Mucosa of gallbladder (tissue), 1 donor: ENCODE measurements at places on chromosomes 7 and 10.

- no peak for DNase-seq
Observed at GRCh38 chr7:43351683-43352082, 231.2 kb upstream of the STK17A start.

DNA sequence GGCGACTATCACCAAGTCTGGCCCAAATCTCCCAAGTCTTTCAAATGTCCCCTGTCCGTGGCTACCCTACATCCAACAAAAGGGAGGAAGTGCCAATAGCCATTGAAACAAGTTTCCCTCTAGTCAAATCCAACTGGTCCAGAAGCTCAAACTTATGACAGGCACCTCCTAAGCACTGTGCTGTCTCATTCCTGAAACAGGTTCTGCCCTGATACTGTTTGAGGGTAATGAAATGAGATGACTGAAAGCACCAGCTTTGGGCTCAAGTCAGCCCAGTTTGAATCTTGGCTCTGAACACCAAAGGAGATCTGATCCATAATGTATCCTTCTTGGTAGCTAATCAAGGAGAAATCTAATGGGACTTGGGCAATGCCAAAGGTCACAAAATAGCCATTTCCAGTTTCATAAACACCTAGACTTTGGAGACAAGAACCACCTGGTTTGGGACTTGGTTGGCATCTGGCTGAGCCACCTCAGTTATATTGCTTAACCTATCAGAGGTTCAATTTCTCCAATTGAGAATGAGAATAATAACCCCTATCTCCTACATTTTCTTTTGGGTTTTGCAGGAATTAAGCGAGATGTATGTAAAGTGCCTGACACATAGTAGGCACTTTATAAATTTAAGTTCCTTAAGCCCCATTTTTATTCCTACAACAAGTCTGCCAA is 34.7 kb upstream of the ARID5B start:
- no peak for DNase-seq

- DNase-seq, result no peak
Observed at GRCh38 chr10:78684947-78685346, 383.8 kb upstream of the ZMIZ1 start.

- DNase-seq, result peak; percentile 72
Observed at GRCh38 chr10:131726076-131726880, 174.5 kb upstream of the PPP2R2D start.

DNA sequence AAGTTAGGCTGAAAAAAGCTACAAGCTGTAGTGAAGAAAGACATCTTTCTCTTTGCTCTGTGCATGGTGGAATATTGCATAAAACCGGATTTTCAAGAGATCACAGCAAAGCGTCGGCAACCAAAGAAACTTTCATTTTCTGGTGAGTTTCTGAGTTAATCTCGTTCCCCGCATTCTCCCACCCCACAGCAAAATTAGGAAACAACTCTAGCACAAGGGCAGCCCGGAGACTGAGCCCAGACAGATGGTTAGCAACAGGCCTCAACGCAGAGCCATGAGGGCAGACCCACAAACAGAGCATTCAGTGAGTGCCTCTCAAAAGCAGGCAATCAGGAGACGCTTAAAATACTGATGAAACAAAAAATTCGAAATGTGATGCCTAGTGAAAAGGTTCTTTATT is 396.1 kb upstream of the KLF6 start:
- DNase-seq, result no peak

DNA sequence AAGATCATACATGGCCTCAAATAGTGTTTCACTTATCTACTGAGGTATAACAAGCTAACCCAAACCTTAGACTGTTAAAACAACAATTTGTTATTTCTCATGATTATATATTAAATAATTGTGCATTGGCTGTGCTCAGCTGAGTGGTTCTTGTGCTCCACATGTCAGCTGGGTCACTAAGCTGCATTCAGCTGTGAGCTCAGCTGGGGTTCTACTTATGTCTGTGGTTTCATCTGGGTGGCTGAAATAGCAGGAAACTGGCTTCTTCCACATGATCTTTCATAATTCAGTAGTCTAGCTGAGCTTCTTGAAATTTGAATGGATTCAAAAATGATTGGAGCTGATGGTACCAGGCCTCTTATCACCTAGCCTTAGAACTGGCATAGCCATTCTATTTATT is 181.8 kb upstream of the CSTF2T start:
- no peak for DNase-seq

- peak; percentile 19 for DNase-seq
Observed at GRCh38 chr10:68560186-68560942, at the start of gene TET1. TET1 (plus strand) TSS chr10:68560337; CDS start chr10:68572339, 12,002 bp downstream.

DNA sequence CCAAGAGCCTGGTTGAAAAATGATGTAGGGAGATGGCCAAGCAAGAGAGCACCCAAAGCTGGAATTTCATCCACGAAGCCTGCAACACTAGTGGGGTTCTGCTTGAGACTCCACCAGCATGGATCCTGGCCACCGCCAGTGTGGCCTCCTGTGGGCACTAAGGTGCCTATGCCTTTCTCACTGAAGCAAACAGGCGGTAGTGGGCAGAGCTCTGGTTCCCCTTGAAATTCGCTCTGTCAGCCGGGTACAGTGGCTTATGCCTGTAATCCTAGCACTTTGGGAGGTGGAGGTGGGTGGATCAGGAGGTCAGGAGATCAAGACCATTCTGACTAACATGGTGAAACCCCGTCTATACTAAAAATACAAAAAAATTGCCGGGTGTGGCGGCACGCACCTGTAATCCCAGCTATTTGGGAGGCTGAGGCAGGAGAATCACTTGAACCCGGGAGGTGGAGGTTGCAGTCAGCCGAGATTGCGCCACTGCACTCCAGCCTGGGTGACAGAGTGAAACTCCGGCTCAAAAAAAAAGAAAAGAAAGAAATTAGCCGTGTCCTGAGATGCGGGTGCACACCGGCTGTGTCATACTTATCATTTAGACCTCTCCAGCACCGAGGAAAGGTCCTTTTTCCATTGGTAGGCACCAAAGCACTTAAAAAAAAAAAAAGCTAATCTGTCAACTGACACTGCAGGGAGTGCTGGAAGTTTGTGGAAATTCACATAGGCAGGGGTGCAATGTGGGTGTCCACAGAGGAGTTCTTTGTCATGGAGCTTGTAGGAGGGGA is 28.3 kb downstream of the CCM2 start:
- DNase-seq, result no peak

GRCh38 chr10:97171001-97171400 is 14.8 kb downstream of the SLIT1 start:
- DNase-seq, result no peak

DNA sequence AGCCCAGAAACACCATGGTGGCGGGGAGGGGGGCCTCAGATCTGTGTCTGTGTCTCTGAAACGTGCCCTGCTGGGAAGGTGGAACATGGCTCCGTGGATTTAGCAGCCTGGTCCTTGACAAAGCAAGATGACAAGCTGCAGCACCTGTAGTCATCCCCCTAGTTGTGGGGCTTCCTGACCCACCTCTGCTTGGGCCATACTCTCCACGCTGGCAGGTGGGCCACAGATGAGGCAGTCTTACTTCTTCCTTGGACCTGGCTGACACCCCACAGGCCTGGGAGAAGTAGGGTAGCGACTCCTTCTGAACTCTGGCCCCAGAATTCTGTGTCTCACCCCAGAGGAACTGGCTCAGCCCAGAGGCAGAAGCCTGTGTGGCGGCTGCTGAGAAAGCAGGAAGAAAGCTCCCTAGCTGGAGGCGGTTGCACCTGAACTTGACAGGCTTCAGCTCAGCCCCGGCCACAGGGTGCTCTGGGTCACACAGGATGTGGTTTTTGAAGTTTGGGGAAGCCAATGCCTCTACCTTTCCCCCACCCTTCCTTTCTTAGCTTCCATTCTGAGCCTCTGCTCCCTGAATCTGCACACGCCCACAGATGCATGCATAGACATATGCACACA is 113.9 kb downstream of the ABLIM1 start:
- DNase-seq, result peak; percentile 23

DNA sequence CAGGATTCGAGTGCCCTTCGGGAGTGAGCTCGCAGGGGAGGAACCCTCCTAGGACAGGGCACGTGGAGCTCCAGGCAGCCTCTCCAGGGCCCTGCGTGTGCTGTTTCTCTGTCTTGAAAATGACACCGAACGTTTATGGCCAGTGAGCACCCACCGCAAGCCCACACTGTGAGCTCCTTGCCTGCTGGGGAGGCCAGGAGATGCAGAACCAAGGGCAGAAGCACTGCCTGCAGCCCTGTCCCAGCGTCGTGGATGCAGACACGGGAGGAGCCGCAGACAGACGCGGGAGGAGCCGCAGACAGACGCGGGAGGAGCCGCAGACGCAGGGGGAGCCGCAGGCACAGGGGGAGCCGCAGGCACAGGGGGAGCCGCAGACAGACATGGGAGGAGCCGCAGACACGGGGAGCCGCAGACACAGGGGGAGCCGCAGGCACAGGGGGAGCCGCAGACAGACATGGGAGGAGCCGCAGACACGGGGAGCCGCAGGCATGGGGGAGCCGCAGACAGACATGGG is 314.4 kb downstream of the PTPRN2 start:
- no peak for DNase-seq

GRCh38 chr7:134645935-134646334 is 718 bp upstream of the BPGM start:
- no peak for DNase-seq

DNA sequence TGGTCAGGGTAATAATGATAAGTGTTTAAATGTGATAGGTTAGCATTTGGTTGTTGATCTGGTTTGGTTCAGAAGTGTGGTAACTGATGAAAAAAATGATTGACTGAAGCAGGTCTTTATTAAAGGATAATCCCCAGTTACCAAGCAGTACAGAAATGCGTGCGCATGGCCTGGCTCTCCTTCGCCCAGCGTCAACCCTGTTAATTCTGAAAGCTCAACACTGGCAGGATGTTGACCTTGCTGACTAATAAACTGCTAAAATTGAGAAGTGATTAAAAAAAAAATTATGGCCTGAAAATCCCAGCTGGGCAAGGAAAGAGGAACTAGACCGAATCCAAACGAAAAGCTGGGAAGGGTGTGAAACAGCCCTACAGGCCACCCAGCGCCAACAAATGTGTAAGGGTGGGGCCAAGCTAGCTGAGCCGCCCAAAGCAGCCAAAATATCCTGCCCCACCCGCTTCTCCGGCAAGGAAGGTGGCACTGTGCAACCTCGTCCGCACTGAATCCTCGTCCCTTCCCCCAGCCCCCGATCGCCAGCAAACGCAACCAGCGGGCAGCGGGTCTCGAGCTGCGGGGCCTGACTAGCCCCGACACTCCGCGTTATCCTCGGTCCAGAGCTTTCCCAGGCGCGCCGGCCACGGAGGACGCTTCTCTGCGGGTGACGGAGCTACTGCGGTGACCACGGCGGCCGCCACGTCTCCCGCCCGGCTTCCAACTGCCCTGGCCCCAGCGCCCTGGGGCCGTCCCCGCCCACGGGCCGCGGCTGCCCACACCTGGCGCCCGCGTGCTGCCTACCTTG is 561 bp downstream of the SHTN1 start:
- DNase-seq, result no peak

- no peak for DNase-seq
Observed at GRCh38 chr7:66930341-66930740, 9.3 kb downstream of the TMEM248 start.

DNA sequence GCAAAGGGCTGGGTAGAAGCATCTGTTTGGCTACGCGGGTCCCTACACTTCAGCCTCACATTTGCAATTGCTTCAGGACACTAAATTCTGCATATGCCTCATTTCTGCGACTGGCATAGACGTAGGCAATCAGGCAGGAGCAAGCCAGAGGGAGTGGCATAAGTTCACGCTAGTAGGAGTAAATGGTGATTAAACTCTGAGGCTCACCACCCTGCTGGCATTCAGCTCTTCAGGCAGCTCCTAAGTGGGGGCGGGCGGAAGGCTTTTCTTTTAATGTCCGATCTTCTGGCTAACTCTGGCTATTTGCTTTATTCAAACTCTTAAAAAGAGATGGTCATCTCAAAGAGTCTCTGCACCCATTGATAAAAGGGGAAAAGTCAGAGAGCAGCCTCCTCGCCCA is 45.3 kb downstream of the RGS10 start:
- DNase-seq, result no peak

DNA sequence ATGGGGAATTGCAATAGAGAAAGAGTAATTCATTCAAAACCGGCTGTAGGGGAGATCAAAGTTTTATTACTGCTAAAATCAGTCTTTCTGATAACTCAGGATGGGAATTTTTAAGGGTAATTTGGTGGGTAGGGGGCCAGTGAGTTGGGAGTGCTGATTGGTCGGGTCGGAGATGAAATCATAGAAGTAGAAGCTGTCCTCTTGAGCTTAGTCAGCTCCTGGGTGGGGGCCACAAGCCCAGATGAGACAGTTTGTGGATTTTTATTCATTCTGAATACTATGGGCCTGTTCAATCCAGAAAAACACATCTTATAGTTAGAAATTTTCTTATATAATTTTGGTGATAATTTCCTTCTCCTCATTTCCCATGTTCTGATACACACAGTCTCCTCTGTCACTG is 25.4 kb downstream of the CALD1 start:
- no peak for DNase-seq

- no peak for DNase-seq
Observed at GRCh38 chr7:130386876-130387275, 6.6 kb downstream of the CPA1 start.

- DNase-seq, result no peak
Observed at GRCh38 chr10:7337431-7338171, 73.2 kb downstream of the SFMBT2 start.
